ENCODE measurements at places on chromosomes 2 and 18.

GRCh38 chr2:182077448-182078142 lies 91.9 kb downstream of the PPP1R1C start:
- DNase-seq = no peak

GRCh38 chr2:62467475-62468321 lies 38.3 kb downstream of the TMEM17 start:
- DNase-seq = no peak

DNA sequence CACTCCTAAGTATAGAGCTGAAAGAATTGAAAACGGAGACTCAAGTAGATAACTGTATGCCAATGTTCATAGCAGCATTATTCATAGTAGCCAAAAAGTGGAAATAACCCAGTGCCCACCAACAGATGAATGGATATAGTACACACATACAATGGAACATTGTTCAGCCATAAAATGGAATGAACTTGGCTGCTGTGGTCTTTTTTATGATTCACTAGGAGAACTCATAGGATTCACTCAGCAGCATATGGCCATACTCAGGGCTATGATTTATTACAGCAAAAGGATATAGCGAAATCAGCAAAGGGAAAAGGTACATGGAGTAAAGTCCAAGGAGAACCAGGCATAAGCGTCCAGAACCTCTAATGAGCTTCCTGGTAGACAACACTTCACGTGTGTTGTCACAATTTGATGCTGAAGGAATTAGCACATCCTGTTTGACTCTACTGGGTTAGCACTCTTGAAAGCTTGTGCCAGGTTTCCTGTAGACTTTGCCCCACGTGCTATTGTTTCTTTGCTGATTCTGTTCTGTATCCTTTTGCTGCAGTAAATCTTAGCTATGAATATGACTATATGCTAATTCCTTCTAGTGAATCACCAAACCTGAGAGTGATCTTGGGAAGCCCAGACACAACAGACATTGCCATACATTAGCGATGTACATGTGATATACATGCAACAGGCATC lies 15.7 kb downstream of the SPC25 start:
- no peak for DNase-seq

- DNase-seq = no peak
These were observed 1.1 kb downstream of the IL1F10 start for GRCh38 chr2:113068706-113069485.

DNA sequence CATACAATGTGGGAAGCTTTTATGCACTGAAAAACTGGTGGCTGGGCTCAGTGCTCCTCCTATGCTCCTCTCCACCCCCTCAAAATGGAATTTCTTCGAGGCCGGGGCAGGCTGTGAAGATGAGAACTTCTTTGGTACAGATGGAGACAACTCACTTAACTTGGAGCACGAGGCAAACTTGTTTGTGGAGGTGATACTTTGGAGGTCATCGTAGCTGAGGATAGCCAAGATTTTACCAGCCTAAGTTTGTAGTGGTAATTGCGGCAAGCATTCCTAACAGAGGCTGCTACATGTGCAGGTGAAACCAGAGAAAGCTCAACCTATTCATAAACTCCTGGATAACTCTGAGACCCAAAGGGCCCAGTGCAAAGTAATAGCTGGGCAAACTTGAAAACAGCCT lies 13.6 kb downstream of the NDUFS1 start:
- DNase-seq = no peak

- no peak for DNase-seq
These were observed 205 bp downstream of the TET3 start for GRCh38 chr2:73984922-73985307.

- DNase-seq = no peak
These were observed 2.0 kb downstream of the SATB2 start for GRCh38 chr2:199455545-199456382.

- no peak for DNase-seq
These were observed 811.8 kb upstream of the ACVR2A start for GRCh38 chr2:147033044-147033443.

GRCh38 chr18:54173980-54174630 lies 50.4 kb downstream of the MBD2 start:
- no peak for DNase-seq

DNA sequence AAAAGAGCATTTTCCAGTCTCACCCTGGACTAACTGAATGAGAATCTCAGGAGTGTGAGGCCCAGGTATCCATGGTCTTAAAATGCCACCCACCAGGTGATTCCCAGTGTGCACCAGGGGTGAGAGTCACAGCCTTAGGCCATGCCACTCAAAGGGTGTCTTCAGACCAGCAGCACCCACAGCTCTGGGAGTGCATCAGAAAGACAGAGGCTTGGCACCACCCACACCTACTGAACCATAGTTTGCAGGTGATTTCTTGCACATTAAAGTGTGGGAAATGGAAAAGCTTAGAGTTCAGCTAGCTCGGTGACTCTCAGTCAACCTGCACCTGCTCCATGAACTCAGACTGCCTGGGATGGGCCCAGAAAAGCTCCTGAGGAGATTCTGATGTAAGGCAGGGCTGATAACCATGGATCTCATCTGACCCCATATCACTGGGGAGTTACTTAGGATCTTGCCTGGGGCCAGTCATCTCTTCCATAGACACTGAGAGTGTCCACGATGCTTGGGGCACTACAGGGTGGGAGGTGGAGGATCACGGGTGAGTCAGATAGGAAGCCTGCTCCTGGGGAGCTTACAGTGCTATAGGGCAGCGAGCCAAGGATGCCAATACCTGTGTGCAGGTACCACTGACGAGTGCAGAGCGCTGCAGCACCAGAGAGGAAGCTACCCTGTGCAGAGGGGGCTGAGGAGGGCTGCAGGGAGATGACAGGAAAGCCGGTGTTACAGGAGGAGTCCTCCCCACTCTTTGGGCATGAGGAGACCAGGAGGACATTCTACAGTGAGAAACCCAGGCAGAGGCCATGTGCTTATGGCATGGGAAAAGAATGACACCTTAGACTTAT lies 4.6 kb downstream of the IL37 start:
- DNase-seq = no peak

GRCh38 chr2:199975273-199975895 lies 20.0 kb downstream of the MAIP1 start:
- no peak for DNase-seq

- no peak for DNase-seq
These were observed 89.0 kb upstream of the UNC80 start for GRCh38 chr2:209682646-209683045.

GRCh38 chr2:69208023-69208595 lies 178.9 kb downstream of the GFPT1 start:
- DNase-seq = no peak

DNA sequence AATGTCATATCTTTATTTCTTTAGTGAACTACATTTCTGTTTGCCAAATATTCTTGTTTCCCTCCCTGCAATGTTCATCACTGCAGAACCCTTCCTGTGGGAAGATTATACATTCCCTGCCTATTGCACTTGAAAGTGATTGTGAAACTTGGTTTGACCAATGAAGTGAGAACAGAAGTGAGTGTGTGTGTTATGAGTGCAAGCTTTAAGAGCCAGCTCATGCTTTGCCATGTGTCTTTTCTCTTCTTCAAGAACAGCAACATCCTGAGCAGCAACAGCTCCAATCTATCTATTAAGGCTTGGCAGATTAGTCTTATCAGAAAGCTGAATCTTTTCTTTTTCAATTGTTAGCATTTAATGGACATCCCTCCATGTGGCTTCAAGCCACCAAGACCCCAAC lies 42.0 kb upstream of the UBE2E3 start:
- no peak for DNase-seq

DNA sequence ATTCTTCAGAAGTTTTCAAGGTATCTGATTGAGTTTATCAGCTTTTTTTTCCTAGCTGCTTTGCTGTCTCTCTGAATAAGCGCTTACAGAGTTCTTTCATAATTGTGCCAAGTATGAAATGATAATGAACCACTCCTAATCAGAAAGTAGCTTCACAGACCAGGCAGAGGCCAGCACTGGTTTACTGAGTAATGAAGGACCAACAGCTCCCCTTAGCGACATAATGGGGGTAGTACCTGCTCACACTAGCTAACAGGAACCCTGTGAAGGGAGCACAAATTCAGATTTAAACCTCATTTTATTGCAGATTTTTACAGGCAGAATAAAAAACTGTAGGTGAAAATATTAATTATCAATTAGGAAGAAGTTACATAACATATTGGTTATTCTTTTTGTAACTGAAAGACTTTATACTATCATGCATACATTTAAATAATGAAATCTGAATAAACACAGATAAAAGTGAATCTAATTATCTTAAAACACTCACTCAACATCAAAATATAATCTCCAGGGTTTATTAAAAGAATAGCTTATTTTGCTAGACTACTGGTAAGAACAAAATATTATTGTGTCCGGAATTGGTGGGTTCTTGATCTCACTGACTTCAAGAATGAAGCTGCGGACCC lies 53.7 kb upstream of the LRRC30 start:
- DNase-seq = no peak

Data from chondrocyte (in vitro differentiated cells).